ENCODE measurements at places on chromosomes 11 and 22. TPM values are rescaled to one million over a fixed set of nuclear protein-coding genes. Genes with fewer than 3 reads are reported as not detected.
A peak's percentile ranks its signal among the peaks of the same experiment; 100 is the strongest.

The OR2AG2 gene
- total RNA-seq, result not detected

DNA sequence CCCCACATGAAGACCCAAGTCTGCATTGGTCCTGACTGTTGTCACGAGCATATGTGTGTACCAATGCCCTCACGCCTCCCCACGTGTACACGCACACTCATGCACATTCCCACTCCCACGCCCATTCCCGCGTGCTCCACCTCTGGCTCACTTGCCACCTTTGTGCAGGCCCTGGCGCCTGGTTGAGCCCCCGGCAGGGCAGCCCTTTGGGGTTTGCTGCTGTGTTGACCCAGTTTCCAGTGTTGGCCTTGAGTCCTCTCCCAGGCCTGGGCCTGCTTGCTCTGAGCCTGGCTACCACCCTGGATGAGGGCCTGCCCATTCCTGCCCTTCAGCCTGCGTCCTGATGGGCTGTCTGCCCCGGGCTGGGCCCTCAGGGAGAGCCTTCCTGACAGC is 18.2 kb downstream of the PVALB start:
- no peak for DNase-seq

GRCh38 chr11:78100676-78101472 is 21.2 kb upstream of the NDUFC2 start:
- DNase-seq, result peak; percentile 19

DNA sequence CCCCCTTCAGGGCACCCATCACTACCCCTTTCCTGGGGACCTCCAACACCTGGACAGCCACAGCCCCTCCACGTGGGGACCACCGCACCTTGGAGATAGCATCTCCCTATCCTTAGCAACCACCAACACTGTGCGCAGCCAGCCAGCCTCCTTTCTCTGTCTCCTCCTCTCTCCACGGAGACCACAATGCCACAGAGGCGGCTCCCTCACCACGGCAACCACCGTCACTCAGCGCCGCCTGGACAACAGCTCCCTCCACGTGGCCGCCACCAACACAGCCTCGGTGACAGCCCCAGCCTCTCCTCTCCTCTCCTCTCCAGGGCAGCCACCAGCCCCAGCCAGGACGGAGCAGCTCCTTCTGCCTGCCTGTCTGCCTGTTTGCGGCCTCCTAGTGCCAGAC is 10.5 kb downstream of the ELFN2 start:
- peak; percentile 49 for DNase-seq

- DNase-seq, result no peak
Measured at GRCh38 chr11:64183890-64184289, 2.1 kb upstream of the STIP1 start.

DNA sequence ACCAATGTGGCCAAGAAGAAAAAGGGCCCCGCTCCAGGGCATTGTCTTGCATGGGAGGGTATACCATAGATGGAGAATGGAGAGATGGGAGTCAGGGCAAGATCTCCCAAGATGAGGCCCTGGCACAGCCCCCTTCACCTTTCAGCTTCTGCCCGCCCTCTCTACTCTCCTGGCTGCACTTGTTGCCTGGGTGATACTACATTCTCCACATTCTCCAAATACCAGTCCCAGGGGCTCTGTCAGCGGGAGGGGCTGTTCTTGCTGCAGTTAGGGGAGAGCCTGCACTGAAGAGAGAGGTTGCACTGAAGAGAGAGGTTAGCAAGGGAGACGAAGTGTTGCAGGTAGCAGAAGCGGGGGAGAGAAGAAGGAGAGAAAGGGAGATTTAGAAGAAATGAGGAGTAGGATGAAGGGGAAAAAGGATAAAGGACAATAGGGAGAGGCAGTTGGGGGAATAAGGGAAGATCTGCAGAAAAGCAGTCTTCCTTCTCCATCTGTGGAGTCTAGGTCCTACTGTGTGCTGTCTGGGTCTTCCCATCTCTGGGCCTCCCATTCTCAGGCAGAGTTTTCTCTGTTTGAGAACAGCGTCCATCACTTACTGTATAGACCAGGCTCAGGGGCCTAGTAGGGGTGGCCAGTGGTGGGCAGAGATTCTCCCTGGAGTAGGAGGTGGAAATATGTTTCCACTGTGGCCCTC is 8.0 kb downstream of the PHLDB1 start:
- no peak for DNase-seq
